ENCODE measurements at places on chromosomes 2 and 18. TPM values are rescaled to one million over a fixed set of nuclear protein-coding genes. Genes with fewer than 3 reads are reported as not detected.

DNA sequence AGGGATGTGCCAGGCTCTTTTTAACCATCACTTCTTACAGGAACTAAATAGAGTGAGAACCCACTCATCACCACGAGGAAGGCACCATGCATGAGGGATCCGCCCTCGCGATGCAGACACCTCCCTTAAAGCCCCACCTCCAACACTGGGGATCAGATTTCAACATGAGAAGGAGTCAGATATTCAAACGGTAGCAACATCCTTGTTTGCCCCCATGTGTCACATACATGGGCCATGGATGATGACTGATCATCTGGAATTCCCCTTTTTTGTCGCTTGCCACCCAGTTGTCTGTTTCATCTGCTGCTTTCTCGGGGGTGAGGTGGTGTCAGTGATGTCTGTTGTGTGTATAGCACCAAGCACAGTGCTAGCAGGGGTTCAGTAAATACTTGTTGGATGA lies 57.9 kb downstream of the NCK2 start:
- peak; percentile 39 for DNase-seq

DNA sequence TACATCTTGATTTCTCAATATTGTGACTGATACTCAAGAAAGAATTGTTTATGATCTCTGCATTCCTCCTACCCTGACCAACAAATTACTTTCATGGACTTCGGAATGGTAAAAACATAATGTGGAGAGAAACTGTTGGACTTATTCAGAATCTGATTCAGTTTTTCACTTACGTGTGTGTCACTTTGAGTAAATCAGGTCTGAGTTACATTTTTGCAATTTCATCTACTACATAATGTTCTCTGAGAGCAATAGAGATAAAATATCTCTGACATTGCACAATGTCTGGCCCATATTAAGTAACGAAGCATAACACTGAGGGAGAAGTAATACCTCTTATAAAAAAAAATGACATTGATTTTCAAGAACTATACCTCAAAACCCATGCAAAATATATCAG lies 1337.9 kb upstream of the CHAC2 start:
- DNase-seq: no peak

Gene RAX
- not detected for total RNA-seq

Gene OLA1
- total RNA-seq: 123 TPM

Gene CROCC2
- total RNA-seq: 0.12 TPM

DNA sequence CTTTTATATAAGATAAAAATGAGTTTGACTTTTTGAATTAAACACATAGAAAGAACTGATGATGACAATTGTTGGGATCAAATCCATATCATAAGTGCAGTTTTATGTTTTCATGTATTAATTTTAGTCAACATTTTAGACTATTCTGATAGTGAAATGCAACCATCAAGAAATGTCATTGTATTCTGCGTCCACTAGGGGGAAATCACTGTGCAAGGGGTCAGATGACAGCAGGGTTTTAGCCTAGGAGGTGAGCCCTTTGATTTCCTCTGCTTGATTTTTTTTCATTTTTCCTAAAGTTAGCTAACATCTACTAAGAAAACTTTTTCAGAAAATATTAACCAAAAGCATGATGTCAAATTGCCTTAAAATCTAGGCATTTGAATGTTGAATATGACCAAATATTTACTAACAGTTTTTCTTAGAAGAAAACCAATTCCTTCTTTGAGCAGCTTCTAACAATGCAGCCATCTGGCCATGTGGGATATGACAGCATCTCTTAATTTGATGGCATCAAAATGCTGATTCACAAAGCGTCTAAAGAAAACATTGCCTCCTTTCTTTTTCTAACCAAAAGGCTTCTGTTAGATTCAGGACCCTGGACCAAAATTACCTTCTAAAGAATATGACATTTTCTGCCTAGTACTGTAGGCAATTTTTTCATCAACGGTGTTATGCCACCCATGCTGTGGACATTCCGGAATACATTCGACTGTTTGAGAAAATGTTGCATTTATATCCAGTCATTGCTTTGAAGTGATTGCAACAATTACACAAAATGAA lies 141.5 kb downstream of the SPHKAP start:
- peak; percentile 34 for DNase-seq

DNA sequence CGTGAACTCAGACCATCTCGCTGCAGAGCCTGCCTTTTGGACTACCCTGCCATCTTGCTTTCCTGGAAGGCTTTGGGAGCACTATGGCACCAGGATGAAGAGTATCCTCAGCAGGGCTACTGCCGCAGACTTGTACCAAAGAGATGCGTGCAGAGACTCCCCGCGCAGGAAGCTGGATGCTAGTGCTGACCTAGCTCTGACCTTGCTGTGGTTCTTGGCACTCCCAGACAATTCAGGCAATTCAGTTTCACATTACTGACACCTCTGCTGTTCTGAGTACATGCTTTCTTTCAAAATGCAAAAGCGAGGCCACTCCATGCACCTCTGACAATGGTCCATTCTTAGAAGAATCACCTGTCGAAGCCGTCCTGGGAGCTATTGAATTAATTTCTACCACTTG lies 251.5 kb upstream of the MEX3C start:
- DNase-seq: no peak

Gene DNAJC5G
- total RNA-seq: not detected

- DNase-seq: no peak
These were observed 351.3 kb downstream of the NRXN1 start for GRCh38 chr2:50680646-50681045.

Gene CPLX4
- not detected for total RNA-seq

- no peak for DNase-seq
These were observed 161.4 kb upstream of the GYPC start for GRCh38 chr2:126494593-126494992.

Gene DSC2
- total RNA-seq: not detected

DNA sequence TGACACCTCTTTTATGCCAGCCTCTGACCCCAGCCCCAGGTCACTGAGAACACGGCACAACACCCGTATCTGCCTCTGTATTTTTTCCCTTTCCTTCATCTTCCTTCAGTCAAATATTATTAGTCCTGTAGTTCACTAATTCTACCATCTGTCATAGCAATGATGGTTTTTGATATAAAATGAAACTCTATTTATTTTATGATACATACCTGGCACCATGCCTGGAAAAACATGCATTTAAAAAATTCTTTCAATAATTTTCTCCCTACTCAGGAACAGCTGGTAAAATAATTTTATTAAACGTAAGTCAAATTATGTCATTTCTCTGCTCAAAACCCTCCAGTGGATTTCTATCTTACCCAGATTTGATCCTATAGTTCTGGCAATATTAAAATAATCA lies 224.7 kb downstream of the CDH7 start:
- no peak for DNase-seq

DNA sequence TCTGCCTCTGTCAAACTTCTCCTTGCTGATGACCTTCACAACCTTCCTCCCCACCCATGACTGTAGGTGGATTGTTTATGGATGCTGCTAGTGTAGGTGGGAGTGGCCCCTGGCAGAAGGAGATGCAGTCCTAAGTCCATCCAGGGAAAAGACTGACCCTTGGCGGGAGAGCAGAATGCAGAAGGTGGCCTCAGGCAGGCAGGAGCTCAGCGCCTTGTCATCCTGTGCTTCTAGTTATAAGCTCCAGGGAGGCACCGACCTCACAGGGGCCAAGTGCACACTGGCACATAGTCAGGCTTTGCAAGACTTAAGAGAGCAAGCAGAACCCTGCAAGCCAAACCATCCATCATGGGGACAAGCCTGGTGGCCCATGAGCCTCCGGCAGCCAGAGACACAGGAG lies 74.4 kb downstream of the CAPN13 start:
- no peak for DNase-seq

DNA sequence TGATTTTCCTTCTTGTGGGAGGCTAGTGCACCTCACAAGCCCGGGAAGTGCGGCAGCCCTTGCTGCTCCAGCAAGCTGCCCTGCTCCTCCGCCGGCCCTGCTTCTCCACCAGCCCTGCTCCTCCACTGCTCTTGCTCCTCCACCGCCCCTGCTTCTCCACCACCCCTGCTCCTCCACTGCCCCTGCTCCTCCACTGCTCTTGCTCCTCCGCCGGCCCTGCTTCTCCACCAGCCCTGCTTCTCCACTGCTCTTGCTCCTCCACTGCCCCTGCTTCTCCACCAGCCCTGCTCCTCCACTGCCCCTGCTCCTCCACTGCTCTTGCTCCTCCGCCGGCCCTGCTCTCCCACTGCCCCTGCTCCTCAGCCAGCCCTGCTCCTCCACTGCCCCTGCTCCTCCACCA lies 95.6 kb downstream of the NDUFA10 start:
- DNase-seq: no peak

- peak; percentile 69 for DNase-seq
These were observed 65.5 kb downstream of the FBXO15 start for GRCh38 chr18:74081966-74082741.

Gene GAREM2
- 0.88 TPM for total RNA-seq

Gene NCKAP5
- total RNA-seq: 0.49 TPM

DNA sequence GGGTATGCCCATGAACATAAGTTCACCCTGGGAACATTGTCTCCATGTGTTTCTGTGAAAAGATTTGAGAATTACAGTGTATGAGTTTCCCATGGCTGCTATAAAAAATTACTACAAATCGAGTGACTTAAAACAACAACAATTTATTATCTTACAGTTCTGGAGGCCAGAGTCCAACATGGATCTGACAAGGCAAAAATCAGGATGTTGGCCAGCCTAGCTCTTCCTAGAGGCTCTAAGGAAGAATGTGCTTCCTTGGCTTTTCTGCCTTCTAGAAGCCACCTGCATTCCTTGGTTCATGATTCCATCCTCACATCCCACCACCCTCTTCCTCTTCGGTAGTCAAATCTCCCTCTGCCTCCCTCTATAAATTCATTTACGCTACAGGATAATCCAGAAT lies 38.6 kb downstream of the FAM124B start:
- DNase-seq: no peak

DNA sequence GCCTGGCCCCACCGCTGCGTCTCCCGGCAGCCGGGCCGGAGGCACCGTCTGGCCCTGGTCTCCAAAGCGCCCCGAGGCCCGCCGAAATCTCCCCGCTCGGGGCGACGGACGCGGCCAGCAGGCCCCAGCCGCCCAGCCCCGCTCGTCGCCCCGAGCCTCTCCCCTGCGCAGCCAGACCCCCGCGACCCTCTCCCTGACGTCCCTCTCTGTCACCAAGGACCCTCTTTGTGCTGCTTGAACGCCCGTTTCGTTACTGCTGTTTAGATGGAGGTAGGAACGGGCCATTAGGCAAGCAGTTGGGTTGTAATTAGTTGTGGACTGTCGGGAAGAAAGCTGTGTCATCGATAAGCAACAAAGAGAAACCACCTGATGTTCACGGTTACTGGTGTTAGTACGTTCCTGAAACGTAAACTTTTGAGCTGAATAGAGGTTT lies 686 bp downstream of the UBXN4 start:
- peak; percentile 60 for DNase-seq

DNA sequence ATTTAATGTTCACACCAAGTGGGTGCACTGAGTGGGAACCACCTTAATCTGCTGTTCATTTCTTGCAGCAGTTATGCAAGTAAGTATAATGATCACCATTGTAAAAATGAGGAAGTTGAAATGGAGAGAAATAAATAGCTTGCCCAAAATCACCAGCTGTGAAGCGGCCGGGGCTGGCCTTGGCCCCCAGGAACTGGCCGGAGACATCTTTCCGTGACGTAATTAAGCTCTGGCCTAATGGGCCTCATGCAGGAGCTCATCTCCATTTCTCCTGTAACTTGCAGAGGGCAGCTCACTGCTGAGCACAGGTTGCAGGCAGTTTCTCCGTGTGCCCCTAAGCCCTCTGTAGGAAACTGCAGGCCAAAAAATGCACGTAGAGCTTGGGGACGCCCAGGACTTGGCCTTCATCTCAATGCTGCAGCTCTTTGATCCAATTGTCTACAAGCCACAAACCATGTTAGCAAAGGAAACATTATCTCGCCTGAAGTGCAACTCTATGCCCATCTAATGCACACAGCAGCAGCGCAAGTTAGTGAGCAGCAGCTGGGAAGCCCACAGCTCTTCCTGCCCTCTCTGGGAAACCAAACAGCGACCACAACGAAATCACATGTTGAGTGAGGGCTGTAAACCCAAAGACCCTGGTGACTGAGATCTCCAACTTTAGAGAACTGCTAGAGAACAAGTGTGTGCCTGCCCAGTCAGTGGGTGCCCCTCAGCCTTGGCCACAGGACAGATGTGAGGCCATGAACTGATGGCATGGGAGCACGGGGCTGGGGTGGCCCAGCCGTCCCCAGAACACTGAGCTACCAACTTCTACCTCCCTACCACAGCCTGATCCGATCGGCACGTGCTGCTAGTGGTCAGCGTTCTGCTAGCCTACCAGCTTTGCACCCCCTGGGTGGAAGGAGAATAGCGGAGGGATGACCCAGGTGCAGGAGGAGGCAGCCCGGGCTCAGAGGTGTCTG lies 28.8 kb downstream of the APCDD1 start:
- no peak for DNase-seq

DNA sequence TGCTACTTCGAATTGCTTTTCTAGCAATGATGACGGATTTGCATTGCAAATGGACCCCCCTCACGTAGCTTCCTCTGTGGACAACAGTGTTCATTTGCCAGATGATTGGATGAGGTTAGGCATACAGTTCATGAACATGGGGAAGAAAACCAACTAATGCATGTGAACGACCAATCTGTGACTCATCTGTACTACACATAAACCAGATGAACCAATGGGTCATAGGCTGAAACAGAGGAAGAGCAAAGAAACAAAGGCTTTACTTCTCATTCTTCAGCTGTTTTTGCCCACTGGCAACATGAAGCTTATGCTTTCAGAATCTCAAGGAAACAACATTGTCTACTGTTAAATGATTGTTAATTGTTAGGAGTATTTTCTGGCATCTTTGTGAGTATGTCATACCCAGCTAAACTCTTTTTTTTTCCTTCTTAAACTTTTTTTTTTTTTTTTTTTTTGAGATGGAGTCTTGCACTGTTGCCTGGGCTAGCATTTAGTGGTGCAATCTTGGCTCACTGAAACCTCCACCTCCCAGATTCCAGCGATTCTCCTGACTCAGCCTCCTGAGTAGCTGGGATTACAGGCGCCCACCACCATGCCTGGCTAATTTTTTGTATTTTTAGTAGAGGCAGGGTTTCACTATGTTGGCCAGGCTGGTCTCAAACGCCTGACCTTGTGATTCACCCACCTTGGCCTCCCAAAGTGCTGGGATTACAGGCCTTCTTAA lies 35.5 kb downstream of the EFEMP1 start:
- peak; percentile 87 for DNase-seq

Gene LRRTM1
- total RNA-seq: not detected

DNA sequence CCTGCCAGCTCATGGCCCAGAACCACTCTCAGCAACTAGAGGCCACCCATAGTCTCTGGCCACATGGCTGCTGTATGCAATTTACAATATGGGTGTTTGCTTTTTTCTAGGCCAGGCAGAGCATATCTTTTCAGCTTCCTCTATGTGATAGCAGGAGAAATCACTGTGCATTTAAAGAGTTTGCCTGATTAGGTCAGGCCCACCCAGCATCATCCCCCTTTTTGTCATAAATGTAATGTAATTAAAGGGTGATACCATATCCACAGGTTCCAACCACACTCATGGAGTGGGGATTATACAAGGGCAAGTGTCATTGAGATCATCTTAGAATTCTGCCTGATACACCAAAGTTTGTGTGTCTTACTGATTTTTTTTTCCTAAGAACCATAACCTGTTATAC lies 71.7 kb upstream of the TTC21B start:
- DNase-seq: no peak

- DNase-seq: no peak
These were observed 69.3 kb downstream of the BCL11A start for GRCh38 chr2:60484133-60484645.

GRCh38 chr2:159226608-159227385 lies 59.7 kb downstream of the WDSUB1 start:
- DNase-seq: no peak
